ENCODE measurements at places on chromosomes 2 and 18.

GRCh38 chr2:136718273-136718672 is 47.1 kb upstream of the THSD7B start:
- DNase-seq: no peak

- no peak for DNase-seq
Measured at GRCh38 chr18:73124175-73124574, 256.4 kb upstream of the NETO1 start.

GRCh38 chr2:44358503-44358902 is 2.8 kb downstream of the PREPL start:
- DNase-seq: peak; percentile 79

DNA sequence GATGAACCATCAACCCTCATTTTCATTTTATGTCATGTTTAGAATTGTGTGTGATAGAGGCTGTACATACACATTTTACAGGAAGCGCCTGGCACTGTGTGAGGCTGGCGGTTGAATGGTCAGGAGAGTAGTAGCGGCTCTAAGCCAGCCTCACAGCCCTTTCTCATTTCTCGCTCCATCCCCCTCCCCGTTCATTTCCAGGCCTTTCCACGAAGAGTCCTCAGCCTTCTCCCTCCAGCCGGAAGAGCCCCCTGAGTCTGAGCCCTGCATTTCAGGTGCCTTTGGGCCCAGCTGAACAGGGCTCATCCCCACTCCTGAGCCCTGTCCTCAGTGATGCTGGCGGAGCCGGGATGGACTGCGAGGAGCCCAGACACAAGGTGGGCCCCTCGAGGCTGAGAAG is 51.8 kb downstream of the STK25 start:
- no peak for DNase-seq

DNA sequence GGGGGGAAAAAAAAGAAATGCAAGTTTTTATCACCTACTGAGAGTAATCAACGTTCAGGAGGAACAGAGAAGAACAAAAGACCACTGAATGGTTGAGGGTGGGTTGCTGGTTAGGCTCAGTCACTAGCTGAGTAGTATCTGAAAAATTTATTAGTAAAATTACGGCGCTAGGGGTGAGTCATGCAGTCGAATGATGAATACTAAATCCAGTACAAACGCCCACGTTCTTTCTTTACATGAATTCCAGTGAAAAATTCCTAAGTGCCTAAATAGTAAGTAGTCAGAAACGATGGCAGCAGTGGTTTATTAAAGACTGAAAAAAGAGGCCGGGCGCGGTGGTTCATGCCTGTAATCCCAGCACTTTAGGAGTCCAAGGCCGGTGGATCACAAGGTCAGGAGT is 52.0 kb downstream of the TEKT4 start:
- no peak for DNase-seq

DNA sequence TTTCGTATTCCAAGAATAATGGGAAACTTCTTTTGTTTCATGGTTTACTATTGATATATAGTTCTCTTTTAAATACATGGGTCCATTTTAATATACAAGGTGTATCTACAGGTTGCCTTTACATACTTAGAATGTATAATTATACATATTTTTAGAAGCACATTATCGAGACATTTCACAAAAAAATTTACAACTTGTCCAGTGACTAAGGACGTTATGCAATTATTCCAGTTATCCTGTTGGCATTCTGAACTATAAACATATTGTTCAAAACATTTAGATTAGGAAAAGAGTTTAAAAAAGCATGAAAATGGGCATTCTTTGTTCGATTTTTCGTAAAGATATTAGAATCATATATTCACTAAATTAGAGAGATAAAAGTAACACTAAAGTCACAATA is 344.6 kb upstream of the TMEFF2 start:
- DNase-seq: no peak

GRCh38 chr2:150679456-150680120 is 192.1 kb upstream of the RND3 start:
- DNase-seq: no peak

DNA sequence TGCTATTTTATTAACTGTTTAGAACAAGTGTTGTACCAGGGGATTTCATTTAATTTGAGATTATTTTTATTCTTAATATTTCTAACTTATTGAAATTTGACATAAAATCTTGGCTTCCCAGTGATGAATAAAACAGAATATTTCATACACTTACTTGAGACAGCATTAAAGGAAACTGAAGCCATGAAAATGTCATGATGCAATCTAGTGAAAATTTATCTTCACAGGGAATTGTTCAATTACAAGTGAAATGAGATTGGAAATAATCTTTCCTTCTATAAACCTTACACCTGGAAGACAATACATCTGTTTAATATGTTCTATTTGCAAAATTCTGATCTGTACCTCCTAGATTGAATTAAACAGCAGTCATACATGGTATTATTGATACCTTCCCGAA is 511.0 kb upstream of the CDH7 start:
- no peak for DNase-seq

GRCh38 chr18:50816419-50817166 is 3.2 kb downstream of the MRO start:
- DNase-seq: peak; percentile 86

DNA sequence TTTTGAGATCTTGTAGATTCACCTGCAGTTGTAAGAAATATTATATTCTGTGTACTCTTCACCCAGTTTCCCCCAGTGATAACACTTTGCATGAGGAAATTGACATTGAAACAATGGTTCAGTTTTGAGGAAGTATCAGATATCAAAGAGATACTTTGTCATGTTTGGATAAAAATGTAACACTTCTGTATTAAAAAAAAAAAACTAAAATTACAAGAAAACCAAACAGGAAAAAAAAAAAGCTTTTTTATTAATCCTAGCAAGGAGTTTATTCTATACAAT is 204.0 kb downstream of the ARL4C start:
- DNase-seq: no peak

GRCh38 chr2:188333751-188334524 is 42.3 kb downstream of the GULP1 start:
- no peak for DNase-seq

GRCh38 chr2:127014630-127015029 is 92.3 kb downstream of the BIN1 start:
- no peak for DNase-seq

- no peak for DNase-seq
Measured at GRCh38 chr2:50515638-50516037, 516.3 kb downstream of the NRXN1 start.

- no peak for DNase-seq
Measured at GRCh38 chr2:174603280-174603679, 5.7 kb upstream of the WIPF1 start.

- DNase-seq: peak; percentile 69
Measured at GRCh38 chr2:85605406-85606115, 3.1 kb upstream of the TMEM150A start.

DNA sequence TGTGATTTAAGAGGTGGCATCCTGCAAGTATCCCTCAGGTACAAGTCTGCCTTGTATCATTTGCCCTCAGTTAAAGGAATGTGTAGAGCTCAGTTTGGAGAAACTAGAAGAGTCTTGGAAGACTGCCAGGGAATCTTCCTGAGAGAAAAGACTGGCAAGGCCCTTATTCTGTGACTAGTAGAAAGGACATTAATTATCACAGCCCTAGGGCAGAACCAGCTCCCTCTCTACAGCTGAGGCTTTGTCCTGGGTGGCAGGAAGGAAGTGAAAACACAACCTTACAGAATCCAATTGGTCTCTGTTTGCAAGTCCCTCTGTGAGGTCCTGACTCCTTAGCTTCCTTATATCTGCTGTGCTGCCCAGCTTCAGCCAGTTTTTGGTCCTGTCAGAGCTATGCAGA is 385.9 kb upstream of the CYRIA start:
- no peak for DNase-seq

- DNase-seq: no peak
Measured at GRCh38 chr2:233815861-233816260, 37.7 kb downstream of the MROH2A start.

GRCh38 chr2:231290321-231291015 is 92.0 kb downstream of the ARMC9 start:
- DNase-seq: no peak

- no peak for DNase-seq
Measured at GRCh38 chr2:26438926-26439325, 37.2 kb downstream of the DRC1 start.

DNA sequence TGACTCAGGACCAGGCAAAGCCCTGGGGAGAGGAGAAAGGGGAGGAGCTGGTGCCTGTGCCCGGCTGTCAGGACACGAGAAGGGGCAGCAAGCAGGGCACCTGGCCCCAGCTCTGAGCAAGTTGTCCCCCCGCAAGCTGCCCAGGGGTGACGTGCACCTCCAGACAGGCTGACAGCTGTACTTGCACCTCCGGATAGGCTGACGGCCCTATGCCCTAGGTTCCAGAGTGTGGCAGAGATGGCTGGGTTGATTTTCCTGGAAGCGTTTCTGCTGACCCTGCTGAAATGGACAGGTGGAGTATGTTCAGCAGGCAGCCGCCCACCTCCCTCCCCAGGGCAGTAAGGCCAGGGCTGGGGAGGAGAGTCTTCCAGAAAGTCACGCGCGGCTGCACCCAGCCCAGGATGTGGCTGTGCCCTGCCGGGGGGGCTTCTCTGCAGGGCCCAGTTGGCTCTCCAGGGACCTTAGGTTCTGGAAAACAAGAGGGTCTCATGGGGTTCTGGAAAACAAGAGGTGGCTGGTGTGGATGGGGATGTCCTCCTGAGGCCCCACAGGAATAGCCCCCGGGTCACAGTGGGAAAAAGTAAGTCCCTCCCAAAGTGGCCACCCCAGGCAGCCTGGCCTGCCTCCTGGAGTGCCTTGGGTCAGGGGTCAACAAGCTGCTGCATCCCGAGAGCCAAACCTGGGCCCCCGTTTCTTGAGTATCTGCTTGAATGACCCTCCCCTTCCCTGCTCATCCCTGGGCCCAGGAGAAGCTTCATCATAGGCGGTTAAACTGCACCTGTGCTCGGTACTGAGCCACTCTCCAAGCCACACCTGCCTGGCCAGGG is 71.4 kb upstream of the OTOS start:
- DNase-seq: no peak

GRCh38 chr2:183967756-183968155 is 630.6 kb upstream of the ZNF804A start:
- DNase-seq: no peak

- no peak for DNase-seq
Measured at GRCh38 chr18:28666216-28666615, 489.3 kb upstream of the CDH2 start.

DNA sequence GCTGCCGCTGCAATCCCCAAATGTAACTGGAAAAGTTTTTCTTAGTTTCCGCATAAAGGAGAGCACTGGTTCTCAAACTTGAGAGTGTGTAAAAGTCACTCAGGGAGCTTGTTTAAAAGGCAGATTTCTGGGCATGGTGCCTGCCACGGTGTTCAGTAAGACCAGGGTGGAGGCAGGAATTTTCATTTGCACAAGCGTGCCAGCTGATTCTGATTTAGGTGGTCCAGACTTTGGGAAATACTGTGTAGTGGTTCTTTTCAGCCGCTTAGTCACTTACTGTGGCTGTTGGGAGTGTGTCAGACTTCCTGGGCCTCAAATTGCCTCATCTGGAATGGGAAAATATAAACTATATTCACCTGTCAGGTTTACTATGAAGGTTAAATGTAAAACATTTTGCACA is 788 bp downstream of the ARMC9 start:
- DNase-seq: no peak

- no peak for DNase-seq
Measured at GRCh38 chr18:38362286-38362792, 796.7 kb upstream of the CELF4 start.

DNA sequence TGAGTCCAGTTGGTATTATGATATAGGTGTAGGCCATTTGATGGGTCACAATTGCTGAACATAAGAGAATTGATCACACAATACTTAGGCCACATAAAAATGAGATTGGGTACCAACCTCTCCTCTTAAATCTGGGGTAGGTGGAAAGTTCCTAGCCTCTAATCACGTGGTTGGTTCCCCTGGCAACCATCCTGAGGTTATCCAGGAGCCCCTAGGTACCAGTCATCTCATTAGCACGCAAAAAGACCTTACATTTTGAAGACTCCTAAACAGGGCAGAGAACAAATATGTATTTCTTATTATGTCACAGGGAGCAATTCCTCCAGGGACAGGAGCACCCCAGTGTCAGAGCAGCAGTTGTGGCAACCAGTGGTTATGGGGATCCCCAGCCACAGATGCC is 12.7 kb upstream of the SELENOI start:
- no peak for DNase-seq

GRCh38 chr2:115533081-115533480 is 1090.6 kb downstream of the DPP10 start:
- DNase-seq: no peak

DNA sequence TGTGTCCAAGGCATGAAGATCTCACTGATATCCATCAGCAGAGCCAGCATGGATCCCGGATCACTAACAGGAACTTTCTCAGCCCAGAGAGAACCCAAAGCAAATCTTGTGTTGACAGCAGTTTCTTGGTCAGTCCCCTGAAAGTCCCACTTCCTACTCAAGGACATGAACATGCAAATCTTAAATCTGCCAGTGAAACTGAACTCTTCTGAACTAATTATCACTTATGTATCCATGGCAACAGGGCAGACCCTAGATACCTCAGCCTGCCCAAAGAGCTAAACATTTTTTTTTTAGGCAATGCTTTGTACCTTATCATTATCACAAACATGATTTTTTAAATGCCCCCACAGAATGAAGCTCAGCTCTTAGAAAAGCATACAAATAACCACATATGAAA is 127.8 kb upstream of the DDX18 start:
- DNase-seq: no peak

DNA sequence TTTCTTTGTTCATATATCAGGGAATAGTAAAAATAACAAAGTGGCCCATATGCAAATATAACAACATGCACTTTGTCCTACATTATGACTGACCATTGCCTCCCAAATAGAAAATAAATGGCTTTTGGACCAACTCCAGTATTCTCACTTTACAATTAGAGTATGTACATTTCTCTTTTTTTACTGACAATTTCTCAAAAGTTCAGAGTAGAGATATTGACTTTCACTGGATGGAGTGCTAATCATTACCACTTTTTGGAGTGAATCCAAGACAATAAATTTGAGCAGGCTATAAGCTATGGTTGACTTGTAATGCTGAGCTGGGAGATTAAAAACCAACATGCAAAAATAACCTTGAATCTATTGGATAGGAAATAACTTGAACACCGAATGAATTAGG is 987.4 kb downstream of the SUCLG1 start:
- DNase-seq: peak; percentile 3

DNA sequence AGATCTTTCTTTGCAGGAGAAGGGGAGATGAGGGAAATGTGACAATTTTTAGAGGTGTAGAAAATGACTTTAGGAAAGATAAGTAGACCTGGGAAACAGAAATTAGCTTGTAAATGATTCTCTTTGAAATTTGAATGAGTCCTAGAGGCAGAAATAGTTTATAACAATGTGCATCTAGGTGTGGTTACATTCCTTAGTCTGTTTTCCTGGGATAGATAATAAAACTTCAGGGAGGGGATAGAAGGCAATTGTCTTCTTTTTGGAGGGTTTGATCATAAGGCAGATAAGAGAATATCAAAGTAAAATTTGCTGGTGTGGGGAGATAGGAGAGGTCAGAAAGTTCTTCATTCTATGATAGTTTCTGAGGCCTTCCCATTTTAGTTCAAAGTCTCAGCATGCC is 1344.3 kb upstream of the LRRTM1 start:
- no peak for DNase-seq

- no peak for DNase-seq
Measured at GRCh38 chr18:34281722-34282121, 57.0 kb upstream of the NOL4 start.
